NCI-H1436 (cell line): ENCODE measurements at places on chromosomes 7 and 10.

DNA sequence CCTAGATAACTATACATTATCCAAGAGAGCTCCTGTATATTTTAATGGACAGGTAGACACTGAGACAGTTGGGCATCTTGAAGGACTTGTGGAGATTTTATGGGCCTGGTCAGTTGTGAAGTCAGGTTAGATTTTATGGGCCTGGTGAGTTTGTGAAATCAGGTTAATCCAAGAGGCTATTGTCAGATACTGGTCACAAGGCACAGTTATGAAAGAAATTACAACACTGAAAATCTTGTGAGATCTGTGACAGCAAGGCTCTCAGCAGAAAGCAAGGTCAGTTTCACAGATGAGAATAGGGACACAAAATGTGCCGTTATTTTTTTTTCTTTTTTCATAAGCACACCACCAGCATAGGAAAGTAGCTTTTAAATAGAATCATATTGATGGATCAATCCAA lies 167.6 kb downstream of the VTI1A start:
- DNase-seq: no peak

DNA sequence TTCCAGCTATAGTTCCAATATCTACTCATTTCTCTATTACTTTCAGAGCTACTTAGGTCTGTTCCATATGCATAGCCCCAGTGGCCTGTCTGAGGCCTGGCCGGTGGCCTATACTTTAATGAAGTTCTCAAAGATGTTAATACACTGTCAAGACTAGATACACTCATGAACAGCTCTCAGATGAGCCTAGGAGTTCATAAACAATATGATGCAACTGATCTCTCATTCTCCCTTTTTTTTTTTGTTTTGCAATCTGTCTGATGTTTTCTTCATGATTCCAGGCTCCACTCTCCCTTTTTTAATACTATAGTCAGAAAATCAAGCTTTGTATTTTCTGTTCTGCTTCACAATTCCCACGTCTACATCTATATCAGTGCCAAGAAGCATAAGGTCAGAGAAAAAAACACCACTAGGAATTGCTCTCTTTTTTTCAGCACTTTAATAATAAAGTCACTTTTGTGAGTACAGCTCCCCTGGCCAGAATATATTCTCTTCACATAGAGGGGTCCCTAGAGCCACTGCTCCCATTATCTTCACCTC lies 321.0 kb downstream of the C7orf25 start:
- no peak for DNase-seq

- no peak for DNase-seq
Measured at GRCh38 chr7:41448104-41448503, 254.8 kb downstream of the INHBA start.

- no peak for DNase-seq
Measured at GRCh38 chr7:98315318-98315993, 34.0 kb downstream of the BRI3 start.
